ENCODE measurements at places on chromosomes 12 and 14.
A peak's percentile ranks its signal among the peaks of the same experiment; 100 is the strongest.

GRCh38 chr12:54616933-54617680 lies 17.6 kb downstream of the LACRT start:
- peak; percentile 28 for DNase-seq

GRCh38 chr12:115464111-115464581 lies 780.2 kb upstream of the TBX3 start:
- DNase-seq, result no peak

DNA sequence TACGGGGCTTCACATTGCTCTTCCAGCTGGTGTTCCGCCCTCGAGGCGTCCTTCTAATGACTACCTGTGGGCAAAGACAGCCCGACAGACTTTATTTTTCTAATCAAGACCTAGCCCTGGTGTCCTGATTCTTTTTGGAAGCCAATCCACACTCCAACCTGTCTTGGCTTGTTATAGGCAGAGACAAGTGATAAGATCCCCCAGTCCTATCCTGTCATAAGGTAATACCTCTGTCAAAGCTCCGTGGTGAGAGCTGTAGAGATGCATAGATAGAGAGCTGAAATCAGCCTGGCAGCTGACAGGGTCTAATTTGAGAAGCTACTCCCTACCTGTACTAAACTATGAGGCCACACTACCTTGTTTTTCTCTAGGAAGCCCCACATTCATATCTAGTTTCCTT lies 11.5 kb upstream of the WNK1 start:
- peak; percentile 68 for DNase-seq

GRCh38 chr12:72610854-72611358 lies 338.7 kb downstream of the TRHDE start:
- peak; percentile 69 for DNase-seq

DNA sequence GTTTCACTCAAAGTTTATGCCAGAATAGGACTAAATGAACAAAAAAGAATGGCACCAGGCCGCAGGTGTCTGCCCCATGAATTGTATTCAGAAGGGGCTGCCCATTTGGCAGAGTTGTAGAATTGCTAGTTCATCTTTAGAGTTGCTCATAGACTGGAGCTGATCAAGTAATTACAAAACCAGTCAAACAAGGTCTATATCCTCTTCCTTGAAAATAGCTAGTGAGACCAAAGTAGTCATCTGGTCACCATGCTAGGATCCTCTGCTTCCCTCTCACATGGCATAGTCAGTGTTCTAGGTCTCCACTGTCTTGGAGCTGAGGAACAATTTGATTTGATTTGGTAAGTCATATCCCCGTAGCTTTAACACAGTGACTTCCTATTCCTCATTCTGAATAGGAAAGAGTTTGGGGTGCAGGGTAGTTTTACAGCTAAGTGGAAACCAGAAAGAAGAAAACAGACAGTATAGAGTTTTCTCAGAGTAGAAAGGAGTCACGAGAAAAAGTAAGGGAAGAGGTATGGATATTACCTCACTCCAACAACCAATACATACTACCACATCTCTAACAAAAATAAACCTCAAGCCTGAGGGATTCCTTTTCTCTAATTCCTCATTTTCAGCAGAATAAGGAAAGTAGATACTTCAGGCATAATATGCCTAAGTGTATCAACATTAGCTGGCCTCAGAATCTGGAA lies 252.1 kb downstream of the PAWR start:
- DNase-seq, result no peak

- DNase-seq, result no peak
Observed at GRCh38 chr14:68245146-68246073, 425.8 kb downstream of the RAD51B start.

DNA sequence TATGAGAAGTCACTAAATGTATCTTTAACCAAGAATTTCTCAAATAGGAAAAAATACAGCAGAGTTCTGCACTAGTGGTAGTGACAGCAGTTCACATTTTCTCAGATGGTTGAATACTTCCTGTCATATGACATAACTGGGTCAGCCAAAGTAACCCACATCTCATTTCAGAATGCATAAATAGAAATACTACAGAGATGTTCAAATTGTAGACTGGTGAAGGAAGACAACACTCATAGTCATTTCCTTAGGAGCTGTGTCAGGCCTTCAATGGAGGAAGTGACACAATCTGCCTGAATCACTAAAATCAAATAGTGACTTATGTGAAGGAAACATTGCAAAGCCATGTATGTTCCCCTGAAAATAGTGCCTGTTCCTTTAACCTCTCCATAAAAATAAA lies 32.4 kb downstream of the FERMT2 start:
- DNase-seq, result no peak

- DNase-seq, result no peak
Observed at GRCh38 chr14:89629383-89629782, 212.3 kb upstream of the FOXN3 start.

GRCh38 chr14:39425947-39426346 lies 6.3 kb downstream of the FBXO33 start:
- no peak for DNase-seq

DNA sequence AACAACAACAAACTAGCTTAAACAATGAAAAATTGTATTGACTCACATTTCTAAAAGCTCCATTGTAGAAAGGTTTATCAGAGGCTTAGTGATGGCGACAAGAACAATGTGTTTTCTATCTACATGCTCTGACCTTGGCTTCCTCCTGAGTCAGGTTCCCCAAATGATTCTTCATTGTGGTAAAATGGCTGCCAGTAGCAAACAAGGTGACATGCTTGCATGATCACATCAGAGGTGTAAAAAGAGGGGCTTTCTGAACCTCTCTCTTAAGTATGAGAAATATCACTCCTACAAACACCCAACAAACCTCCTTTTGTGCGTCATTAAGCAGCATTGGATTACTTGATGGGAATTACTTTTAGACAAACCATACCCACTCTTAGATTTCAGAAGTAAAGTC lies 252.4 kb upstream of the SYT1 start:
- no peak for DNase-seq

GRCh38 chr12:4700621-4701026 lies 19.6 kb upstream of the GALNT8 start:
- peak; percentile 65 for DNase-seq

- no peak for DNase-seq
Observed at GRCh38 chr12:108248011-108248410, 91.1 kb downstream of the CMKLR1 start.

- DNase-seq, result no peak
Observed at GRCh38 chr12:103824845-103825244, 16.2 kb downstream of the NT5DC3 start.

All from endodermal cell (in vitro differentiated cells).